Activated T-cell treated with anti-CD3 and anti-CD28 coated beads for 48 hours (primary cell): ENCODE measurements at places on chromosomes 16 and 17.

- no peak for DNase-seq
Measured at GRCh38 chr17:59093702-59094231, 12.9 kb downstream of the TRIM37 start.

DNA sequence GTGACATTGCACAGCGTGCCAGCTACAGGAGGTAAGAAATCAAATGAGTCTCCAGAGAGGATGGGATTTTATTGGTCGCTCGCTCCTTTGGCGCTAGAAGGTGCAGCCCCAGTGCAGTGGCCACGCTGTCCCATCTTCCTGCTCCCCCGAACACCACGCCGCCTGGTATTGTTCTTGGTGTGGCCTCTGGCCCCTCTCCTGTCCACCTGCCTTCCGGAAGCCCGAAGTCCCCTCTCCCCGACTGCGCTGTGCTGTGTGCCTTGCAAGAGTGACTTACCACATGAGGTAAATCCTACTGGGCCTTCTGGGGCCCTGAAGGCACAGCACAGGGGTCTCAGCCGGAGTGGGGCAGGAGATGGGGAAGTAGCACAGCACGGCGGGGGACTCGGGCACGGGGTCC, 58.2 kb downstream of the MARCHF10 start:
- DNase-seq = no peak

GRCh38 chr17:77909236-77909635, 49.3 kb upstream of the TNRC6C start:
- no peak for DNase-seq

GRCh38 chr17:10614536-10615155, 42.5 kb downstream of the MYH3 start:
- peak; percentile 6 for DNase-seq

DNA sequence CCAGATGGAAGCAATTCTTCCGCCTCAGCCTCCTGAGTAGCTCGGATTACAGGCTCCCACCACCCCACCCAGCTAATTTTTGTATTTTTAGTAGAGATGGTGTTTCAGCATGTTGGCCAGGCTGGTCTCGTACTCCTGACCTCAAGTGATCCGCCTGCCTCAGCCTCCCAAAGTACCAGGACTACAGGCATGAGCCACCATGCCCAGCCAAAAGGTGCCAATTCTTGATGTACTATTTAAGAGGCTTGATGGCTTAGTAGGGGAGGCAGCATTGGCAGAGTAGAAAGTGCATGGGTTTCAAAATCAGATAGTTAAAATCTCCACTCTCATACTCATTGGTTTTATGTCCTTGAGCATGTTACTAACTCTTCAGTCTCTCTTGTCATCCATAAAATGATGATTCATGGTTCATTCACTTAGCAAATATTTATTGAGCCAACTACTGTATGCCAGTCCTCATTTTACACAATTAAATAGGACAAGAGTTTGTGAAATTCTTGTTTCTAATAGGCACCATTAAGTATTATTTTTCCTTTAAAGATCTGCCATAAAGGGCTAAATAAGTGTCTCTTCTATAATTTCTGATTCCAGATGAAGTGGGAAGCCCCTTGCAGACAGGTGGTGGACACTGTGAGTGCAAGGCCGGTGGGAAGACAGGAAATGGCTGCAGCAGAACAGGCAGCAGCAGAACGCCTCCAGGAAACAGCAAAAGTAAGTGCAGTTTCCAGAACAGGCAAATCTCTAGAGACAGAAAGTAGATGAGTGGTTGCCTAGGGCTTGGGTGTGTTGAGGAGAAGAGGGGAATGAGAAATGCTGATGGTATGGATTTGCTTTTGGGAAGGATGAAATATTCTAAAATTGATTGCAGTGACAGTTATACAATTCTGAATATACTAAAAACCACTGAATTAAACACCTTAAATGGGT, 8.2 kb upstream of the RPL27 start:
- DNase-seq = no peak

- no peak for DNase-seq
Measured at GRCh38 chr16:75443298-75443697, 10.0 kb upstream of the CFDP1 start.

GRCh38 chr17:68658999-68659780, 58.0 kb upstream of the FAM20A start:
- no peak for DNase-seq

GRCh38 chr16:24580665-24581064, 41.3 kb downstream of the RBBP6 start:
- no peak for DNase-seq

GRCh38 chr17:42653179-42654124, 5.6 kb upstream of the TUBG2 start:
- no peak for DNase-seq

DNA sequence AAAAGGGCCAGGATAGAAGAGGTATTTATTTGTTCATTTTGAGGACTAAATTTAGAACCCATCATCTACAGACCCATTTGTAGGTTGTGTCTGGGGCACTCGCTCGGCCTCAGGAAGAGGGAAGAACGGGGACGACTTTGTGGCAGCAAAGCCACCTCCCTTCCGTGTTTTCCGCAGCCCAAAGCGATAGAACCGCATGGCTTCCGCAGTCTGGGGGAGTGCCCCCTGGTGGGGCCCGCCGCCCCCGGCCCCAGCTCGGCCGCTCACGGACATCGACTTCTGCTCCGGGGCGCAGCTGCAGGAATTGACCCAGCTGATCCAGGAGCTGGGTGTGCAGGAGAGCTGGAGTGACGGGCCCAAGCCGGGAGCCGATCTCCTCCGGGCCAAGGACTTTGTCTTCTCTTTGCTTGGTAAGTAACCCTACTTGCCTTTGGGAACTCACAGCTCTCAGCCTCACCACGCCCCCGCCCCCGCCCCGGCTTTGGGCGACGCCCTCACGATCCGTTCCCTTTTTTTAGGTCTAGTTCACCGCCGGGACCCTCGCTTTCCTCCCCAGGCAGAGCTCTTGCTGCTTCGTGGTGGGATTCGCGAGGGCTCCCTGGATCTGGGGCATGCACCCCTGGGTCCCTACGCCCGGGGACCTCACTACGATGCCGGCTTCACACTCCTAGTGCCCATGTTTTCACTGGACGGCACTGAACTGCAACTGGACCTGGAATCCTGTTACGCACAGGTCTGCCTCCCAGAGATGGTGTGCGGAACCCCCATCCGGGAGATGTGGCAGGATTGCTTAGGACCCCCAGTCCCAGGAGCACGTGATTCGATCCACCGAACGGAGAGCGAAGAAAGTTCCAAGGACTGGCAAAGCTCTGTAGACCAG, 681 bp downstream of the TMEM102 start:
- peak; percentile 51 for DNase-seq

DNA sequence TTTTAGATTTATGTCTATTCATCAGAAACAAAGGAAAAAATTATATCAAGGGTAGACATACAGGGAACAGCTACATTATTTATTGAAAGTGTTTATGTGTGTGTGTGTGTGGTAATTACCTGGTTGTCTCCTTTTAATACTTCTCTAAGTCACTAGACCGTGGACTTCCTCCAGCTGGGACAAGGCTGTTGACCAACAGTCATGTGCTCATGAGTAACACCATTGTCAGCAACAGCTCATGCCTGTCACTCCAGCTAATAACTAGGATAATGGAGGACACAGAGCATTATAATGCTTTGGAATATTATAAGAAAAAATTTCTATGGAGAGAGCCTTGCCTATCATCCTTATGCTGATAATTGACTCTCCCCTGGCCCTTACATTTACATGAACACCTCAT, 125.3 kb upstream of the SALL1 start:
- DNase-seq = no peak

DNA sequence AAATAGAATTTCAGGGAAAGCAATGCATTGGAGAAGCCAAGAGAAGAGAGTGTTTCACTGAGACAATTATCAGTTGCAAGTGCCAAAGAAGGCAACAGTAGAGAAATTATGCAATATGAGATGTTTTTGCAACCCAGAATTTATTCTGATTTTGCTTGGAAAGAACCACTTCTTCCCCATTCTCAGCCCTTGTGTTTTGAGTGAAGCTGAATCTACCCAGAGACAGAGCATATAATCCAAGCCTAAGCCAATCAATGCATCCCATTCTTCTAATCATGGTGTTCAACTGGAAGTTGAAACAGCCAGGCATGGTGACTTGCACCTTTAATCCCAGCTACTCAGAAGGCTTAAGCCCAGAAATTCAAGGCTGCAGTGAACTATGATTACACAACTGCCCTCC, 6.9 kb upstream of the SCNN1G start:
- DNase-seq = no peak

DNA sequence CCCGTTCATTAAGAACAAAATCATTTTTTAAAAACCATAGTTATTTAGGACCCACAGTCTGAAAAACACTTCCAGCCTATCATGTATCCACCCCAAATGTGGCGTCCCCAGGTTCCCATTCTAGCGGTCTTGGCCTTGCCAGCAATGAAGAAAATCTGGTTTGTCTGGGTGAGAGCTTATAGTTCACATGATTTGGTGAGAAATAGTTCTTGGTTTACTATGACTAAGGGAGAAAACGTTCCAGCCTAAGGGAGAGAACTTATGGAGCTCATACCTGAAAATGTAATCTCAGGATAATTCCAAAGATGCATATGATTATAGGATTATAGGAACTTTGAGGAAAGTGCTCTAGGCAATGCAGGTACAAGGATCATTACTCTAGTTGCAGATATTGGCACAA, 4.8 kb downstream of the MARVELD3 start:
- no peak for DNase-seq

GRCh38 chr16:76931186-76931585, 259.8 kb upstream of the MON1B start:
- DNase-seq = no peak

- no peak for DNase-seq
Measured at GRCh38 chr16:12546918-12547607, 256.6 kb downstream of the CPPED1 start.

- no peak for DNase-seq
Measured at GRCh38 chr16:969508-970385, 1.0 kb downstream of the LMF1 start.

DNA sequence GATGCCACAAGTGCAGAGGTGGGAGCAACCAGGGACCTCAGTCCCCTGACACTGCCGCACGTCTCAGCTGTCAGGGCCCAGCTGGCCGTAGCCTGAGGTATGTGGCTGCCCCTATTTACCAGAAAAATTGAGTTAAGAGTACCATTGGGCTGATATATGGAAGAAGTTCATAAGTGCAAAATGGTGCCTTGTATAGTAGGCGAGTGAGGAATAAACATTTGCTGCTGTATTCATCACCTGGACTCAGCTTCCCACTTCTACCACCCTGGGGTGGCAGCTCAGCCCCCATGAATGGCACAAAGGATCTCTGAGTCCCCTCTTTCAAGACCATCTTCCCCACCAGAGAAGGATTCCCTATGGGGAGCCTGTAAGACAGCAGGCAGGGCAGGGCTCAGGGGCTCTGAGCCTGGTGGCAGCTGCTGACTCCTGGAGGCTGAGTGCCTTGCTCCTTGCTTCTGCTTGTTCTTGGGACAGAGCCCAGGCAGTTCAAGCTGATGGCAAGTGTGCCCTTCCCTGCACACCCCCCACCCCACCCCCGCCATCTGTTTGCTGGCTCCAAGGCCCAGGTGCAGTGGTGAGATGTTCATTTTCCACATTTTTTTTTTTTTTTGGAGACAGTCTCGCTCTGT, 29.0 kb downstream of the TRPV2 start:
- DNase-seq = no peak

DNA sequence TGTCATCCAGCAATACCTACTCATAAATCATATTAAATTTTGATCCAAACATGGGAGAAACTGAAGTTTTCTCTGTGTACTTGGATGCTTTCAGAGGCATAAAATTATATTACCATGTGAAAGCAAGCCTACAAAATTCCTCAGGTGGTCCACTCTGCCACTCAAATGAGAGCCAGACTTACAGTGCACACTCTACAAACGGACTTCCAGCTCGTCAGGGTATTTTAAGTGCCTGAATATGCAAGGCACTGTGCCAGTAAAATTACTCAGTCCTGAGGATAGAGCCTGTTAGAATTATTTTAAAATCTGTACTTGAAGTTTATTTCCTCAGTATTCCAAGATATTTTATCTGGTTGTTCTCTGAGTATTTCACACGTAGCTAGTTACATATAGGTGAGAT, 54.5 kb downstream of the TENT4B start:
- DNase-seq = no peak

DNA sequence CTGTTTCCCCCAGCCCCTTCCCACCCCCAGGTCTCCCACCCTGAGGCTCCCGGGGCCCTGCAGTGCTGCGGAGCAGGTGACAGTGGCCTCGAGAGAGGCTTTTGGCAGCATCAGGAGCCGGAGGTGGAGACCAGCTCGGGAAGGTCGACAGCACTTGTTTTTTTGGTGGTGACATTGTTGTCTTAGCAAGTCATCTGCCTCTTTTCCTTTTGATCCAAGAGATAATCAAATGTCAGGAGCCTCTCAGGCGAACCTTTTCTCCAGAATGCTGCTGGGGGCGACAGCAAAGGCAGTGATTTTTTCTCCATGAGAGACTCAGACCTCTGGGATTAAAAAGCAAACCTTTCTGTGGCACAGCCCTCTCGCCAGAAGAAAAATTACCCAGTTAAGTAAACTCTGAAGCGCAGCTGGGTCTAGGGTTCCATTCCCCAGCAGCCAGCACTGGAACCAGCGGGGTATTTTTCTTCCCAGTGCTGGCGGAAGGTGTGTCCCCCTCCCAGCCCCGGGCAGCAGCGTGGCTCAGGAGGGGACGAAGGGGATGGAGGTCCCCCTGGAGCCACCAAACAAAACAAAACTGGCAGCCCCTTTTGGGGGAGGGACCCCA, 37.2 kb downstream of the GRIN2C start:
- no peak for DNase-seq

DNA sequence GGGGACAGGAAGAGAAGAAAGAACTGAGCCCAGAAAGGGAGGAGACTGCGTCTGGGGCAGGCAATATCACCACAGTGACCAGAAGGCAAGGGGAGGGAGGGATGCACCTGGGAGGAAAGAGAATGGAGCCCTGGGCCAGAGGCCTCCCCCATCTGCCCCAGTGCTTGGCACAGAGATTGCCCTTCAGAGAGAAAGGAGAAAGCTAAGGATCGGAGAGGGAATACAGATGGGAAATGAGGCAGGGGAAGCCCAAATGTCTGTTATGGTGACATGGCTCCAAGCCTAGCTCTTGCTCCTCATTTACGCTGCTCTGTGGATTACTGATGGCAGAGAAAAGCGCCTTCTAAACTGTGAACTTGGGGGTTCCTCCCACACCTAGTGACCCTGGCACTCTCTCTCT, 47.2 kb downstream of the PIPOX start:
- no peak for DNase-seq

DNA sequence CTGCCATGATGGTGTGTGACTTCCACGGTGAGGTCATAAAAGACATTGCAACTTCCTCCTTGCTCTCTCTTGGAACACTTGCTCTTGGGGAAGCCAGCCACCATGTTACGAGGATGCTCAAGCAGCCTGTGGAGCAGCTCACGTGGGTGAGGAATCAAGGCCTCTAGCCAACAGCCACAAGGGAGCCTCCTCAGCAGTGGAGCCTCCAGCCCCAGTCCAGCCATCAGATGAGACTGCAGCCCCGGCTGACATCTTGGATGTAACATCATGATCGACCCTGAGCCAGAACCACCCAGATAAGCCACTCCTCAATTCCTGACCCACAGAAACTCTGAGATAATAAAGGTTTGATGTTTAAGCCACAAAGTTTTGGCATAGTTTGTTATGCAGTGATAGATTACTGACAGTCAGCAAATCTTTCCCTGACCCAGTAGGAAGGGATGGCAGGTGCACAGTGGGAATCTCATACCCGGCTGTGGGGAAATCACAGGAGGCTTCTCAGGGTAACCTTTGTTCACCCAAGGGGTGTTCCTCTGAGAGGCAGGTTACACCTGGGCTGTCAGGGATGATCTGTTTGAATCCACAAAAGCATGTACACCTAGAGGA, 23.3 kb upstream of the GINS2 start:
- DNase-seq = no peak

- no peak for DNase-seq
Measured at GRCh38 chr16:8751481-8752311, 45.7 kb downstream of the TMEM186 start.
